ENCODE measurements at places on chromosomes 13 and 19.

- no peak for DNase-seq
These were observed 279.0 kb downstream of the NHLRC3 start for GRCh38 chr13:39317291-39317690.

DNA sequence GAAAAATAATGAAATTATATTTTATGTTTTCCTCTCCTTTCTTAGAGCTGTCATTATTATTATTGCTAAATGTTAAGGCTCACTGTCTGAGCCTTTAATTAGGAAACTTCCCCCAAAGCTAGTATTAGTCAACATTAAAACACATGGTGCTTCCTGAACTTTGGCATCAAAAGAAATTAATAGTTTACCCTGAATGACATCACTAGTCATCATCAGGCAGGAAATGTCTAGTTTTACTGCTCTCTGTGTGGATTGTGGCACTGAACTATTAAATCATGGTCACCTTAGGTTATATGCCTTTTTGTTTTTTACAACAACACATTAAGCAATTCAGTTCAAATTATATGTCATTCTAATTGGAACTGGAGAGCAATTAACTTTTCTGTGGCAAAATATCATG, 595.5 kb downstream of the SLITRK1 start:
- no peak for DNase-seq

- no peak for DNase-seq
These were observed 152.5 kb upstream of the MAB21L1 start for GRCh38 chr13:35629026-35629425.

- DNase-seq: no peak
These were observed 14.4 kb upstream of the RUBCNL start for GRCh38 chr13:46401432-46401831.

GRCh38 chr13:42649141-42649540, 75.2 kb downstream of the TNFSF11 start:
- DNase-seq: no peak

DNA sequence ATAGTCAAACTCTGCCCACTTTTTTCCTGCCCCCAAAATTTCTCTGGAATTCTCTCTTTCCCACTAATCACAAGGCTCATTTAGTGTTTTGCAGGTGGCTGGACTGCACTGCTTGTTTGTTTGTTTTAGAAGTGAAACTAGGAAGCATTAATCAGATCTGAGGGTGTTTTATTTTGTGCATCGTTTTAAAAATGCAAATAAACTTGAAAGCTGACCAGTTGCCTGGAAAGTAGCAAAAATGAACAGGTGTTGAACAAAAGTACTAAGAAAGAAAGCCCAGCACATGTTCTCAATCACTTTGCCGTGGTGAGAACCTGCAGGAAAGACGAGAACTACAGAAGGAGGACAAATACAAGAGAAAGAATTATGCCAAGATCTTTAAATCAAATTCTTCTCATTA, 365.5 kb downstream of the PCDH9 start:
- DNase-seq: no peak

GRCh38 chr13:106530980-106531481, 4.4 kb downstream of the EFNB2 start:
- no peak for DNase-seq

DNA sequence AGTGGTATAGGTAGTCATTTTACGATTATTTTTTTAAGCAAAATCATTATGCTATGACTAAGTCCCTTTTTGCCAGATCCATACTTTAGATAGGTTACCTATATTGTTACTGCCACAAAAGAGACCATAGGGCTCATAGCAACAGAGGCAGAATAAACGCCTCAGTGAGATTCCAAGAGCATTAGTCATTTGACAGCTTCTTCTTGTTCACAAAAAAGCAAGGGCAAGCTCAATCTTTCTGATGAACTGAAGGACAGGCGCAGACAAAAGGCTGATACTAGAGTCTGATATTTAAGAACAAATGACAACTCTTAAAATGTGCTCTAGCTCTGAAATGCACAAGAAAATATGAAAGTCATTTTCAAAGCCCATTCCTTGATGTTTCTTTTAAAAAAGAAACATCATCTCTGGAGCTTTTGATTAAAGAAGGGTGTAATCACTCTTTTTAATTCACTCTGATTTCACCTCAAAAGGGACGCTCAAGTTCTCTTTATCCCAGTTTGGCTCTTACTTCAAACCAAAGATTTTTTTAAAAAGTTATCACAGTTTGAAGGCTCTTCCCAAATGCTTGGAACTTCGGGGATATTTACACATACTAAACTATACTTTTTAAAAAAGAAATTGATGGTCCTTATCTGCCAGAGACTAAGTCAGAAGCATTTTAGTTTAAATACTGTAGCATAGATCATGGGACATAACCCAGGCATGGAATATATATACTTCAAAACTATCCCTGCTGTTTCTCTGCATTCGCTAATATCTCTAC, 187.2 kb downstream of the EFNB2 start:
- DNase-seq: no peak

- DNase-seq: peak; percentile 73
These were observed 1.3 kb upstream of the C3 start for GRCh38 chr19:6721773-6722172.

DNA sequence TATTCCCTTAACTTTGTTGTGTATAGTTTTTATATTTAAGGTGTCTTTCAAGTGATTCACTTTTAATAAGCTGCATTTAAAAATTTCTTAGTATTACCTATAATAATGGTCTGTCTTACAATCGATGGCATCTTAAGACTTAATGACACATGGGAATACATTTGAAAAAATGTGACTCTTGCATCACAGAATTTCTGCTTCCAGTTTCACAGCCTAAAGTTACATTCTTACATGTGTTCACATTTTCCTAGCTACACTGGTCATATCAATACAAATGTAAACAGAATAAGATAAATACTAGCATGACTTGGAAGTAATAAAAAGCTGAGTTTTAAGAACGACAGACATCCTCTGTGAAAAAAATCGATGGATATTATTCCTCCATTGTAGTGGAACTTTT, 1597.1 kb upstream of the MIR17HG start:
- no peak for DNase-seq

DNA sequence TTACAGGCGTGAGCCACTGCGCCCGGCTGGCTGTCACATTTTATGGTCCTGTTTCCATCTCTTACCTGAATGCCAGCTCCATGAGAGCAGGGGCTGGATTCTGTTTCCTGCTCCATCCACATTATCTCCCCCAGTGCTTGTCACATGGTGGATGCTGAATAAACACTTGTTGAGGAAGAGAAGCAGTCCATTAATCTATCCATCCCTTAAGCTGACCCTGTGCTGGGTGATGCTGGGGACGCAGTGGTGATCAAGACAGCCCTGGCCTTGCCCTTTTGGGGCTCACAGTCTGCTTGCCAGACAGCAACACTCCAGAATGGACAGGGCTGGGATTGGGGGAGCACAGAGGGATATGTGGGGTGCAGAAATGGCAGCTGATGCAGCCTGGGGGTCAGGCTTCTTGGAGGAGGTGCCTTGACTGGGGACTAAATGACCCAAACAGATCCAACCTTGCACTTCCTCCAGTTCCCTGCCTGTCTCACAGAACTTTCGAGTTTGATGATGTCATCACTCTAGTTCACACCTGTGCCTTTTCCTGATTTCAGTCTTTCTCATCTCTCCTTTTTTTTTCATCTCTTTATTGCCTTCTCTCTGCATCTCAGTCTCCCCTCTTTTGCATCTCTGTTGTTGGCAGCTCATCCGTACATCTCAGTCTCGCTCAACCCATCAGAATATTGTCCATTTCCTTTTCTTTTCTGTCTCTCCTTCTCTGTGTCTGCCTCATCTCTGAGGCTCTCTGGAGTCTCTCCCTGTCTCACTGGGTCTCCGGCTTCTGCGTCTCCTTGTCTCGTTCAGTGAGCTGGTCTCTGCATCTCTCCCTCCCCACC, 4.6 kb downstream of the IRF2BP1 start:
- no peak for DNase-seq

- DNase-seq: peak; percentile 13
These were observed 7.2 kb upstream of the TEX101 start for GRCh38 chr19:43407416-43408005.

DNA sequence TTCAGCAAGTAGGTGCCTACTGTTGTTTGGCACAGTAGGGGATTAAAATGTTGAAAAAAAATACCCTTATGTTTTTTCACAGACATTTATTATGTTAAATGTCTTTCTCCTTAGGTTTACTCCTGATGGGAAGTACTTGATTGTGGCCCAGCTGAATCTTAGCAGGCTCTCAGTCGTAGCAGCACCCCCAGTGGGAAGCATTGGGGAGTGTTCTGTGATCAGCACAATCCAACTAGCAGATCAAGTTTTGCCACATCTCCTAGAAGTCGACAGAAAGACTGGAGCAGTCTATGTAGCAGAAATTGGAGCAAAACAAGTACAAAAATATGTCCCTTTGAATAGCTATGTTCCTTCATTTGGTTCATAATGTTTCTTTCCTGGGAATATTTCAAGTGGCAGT, 9.3 kb downstream of the NHLRC3 start:
- DNase-seq: no peak

GRCh38 chr13:35711909-35712308, 235.4 kb upstream of the MAB21L1 start:
- no peak for DNase-seq

DNA sequence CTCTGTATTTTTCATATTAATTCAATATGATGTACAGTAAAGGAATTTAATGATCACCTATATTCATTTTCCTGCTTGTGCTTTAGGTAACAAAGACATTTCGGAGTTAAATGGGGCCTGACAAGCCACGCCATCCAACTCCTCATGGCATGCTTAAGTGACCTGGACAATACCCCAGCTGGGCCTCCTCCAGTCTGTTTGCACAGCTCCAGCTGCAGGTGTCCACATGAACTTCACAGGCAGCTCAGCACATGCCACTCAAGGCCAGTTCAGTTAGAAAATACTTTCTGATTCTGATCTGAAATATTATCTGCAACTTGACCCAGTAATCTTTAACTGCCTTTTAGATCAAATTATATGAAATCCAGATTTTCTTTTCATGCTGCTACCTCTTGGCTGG, 89.6 kb upstream of the SLC15A1 start:
- no peak for DNase-seq

- no peak for DNase-seq
These were observed 272.2 kb upstream of the KLF12 start for GRCh38 chr13:74406420-74406819.

DNA sequence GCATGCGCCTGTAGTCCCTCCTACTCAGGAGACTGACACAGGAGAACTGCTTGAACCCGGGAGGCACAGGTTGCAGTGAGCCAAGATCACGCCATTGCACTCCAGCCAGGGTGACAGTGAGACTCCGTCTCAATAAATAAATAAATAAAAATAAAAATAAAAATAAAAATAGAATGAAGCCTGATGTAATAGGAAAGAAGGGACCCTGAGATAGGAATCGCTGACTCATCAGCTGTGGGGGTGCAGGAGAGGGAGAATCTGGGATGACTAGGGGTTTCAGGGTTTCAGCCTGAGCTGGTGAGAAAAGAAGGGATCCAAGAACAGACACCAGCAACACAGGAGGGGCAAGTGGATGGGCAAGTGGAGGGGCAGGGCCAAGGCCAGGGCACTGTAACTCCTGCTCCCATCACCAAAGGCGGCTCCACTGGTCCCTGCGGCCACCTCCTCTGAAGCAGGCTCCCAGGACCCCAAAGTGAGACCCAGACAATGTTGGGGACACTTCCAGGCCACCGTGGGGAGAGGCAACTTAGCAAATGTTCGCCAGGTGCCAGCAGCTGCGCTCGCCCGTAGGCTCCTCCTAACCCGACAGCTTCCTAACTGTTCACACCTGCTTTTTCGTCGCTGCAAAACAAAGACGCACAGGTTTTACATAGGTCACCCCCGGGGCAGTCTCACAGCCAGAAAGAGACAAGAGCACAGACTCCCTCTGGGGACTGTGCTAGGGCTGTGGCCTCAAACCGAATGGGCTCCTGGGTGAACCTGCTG, 1.2 kb downstream of the HAUS8 start:
- peak; percentile 46 for DNase-seq

DNA sequence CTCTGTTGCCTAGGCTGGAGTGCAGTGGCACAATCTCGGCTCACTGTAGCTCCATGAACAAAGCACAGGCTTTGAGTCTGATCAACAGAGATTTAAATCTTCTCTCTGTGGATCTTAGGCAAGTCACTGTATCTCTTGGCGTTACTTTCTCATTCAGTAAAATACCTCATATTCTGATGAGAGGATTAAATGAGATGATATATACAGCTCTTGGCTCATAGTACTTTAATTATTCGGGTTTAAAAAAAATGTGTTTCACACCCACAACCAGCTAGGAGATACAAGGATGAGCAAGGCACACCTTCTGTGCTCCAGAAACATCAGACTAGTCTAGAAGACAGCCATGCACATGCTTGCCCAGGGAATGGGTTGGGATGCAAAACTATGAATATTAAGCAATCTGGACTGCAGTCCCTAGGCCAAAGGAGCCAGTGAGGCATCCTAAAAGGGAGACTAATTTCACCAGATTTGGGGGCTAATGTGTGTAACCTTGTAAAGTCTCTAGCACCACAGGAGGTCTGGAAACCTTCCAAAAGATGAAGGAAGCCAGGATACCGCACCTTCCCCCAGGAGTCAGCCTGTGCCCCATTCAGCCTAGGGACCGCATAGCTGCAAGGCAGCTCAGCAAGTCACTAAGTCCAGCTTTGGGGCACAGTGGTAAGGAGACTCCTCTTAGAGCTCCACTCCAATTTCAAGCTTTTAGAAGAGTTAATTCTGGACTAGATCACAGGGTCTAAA, 2.5 kb downstream of the VPS36 start:
- no peak for DNase-seq

DNA sequence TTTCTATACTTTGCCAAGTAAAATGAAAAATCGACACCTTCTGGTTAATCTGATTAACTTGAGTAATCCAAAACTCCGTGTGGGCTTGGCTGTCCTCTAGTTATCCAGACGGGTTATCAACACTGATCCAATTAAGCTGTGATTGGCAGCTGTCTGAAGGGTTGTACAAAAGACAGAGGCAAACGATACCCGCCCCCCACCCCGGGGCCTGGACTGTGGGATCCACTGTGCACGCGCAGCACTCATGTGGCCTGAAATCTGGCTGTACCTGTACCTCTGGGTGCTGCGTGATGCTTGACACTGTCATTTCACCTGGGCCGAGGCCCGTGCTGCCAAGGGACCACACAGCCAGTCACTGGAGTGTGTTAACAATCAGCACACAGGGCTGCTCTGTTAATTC, 53.5 kb downstream of the COL4A2 start:
- no peak for DNase-seq

DNA sequence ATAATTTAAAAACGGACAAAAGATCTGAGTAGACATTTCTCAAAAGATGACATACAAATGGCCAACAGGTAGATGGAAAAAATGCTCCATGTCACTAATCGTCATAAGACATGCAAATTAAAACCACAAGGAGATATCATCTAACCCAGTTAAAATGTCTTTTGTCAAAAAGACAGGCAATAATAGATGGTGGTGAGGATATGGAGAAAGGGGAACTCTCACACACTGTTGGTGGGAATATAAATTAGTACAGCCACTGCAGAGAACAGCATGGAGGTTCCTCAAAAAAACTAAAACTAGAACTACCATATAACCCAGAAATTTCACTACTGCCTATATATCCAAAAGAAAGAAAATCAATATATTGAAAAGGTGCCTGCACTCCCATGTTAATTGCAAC, 37.9 kb downstream of the OR10H4 start:
- DNase-seq: no peak

- DNase-seq: no peak
These were observed 23.5 kb downstream of the ARL11 start for GRCh38 chr13:49651570-49652354.

Measured in GM10248 (cell line).